H1 (cell line): ENCODE measurements at places on chromosomes 3 and 15. TPM values are rescaled to one million over a fixed set of nuclear protein-coding genes. Genes with fewer than 3 reads are reported as not detected.

DNA sequence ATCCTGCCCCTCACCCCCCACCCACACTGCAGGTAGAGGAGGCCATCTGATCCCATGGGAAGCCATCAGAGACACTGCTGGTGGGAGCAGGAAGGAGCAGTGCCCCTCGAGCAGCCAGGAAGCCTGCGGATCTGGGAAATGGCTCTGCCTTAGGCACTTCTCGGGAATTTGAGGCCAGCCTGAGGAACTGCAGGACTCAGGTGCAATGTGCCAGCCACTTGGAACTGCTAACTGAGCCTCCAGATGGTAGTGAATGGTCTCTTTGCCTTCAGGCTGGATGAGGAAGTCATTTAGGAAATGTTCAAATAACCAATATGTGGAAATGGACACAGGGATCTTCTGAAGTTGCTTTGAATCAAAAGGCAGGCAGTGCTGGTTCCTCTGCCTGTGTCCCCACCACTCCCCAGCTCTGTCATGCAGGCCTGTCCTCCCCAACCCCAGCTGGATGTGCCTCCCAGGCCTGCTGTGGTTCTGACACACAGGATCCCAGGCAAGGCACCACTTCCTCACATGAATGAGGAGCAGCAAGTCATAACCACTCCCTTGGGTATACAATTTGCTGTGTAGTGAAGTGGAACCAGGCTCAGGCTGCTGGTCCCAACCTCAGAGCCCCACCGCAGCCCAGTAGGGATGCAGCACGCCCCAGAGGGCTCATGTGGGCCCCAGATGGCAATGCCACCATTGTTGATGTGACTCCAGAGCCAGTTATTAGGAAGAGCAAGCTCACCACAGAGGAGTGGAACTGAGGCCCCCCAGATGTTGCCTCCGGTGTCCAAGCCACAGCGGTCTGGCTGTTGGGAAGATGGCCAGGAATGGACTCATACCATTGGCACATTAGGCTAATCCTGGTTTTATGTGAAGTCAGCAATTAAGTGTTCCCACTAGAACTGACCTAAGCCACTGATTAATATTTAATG is 46.5 kb upstream of the LIMD1 start:
- H3K27ac ChIP-seq, result no peak overlapping the region
- H3K4me1 ChIP-seq, result no peaks in the 10 kb centered on the region
- peaks cover 9% of the 10 kb centered on the region; the same call in 1 of the 2 replicates for H3K36me3 ChIP-seq
- H3K4me3 ChIP-seq, result no peak overlapping the region
- no peak for DNase-seq

GRCh38 chr3:12961697-12962036 is 111.6 kb downstream of the IQSEC1 start:
- H3K27me3 ChIP-seq, result no peaks in the 10 kb centered on the region
- no peak for DNase-seq
- H3K4me3 ChIP-seq, result no peak overlapping the region
- H3K27ac ChIP-seq, result no peak overlapping the region
- H3K4me1 ChIP-seq, result no peaks in the 10 kb centered on the region

- H3K4me3 ChIP-seq, result no peak overlapping the region
- no peaks in the 10 kb centered on the region for H3K36me3 ChIP-seq
- H3K27ac ChIP-seq, result no peak overlapping the region
- no peaks in the 10 kb centered on the region for H3K4me1 ChIP-seq
- no peak for DNase-seq
- H3K27me3 ChIP-seq, result no peaks in the 10 kb centered on the region
Observed at GRCh38 chr3:59782664-59783063, 732.8 kb upstream of the CFAP20DC start.

- H3K4me3 ChIP-seq, result no peak overlapping the region
- no peaks in the 10 kb centered on the region for H3K36me3 ChIP-seq
- H3K4me1 ChIP-seq, result 0 out of 2 replicates have a peak, but pooled peaks cover 2% of the 10 kb centered on the region
- no peaks in the 10 kb centered on the region for H3K27me3 ChIP-seq
- DNase-seq, result no peak
Observed at GRCh38 chr3:71441925-71442651, 141.4 kb downstream of the FOXP1 start.

Gene PTX3
- 1.2 and 1.4 TPM in 2 replicates for total RNA-seq

- DNase-seq, result no peak
- H3K4me3 ChIP-seq, result no peak overlapping the region
- no peaks in the 10 kb centered on the region for H3K36me3 ChIP-seq
- H3K4me1 ChIP-seq, result no peaks in the 10 kb centered on the region
- H3K27me3 ChIP-seq, result no peaks in the 10 kb centered on the region
- H3K27ac ChIP-seq, result no peak overlapping the region
Observed at GRCh38 chr3:137024348-137024747, 66.6 kb downstream of the IL20RB start.

Gene ARPIN
- 3.1 and 3.9 TPM in 2 replicates for total RNA-seq

Gene CPLX3
- not detected in 2 replicates for total RNA-seq

- H3K4me3 ChIP-seq, result no peak overlapping the region
- no peak overlapping the region for H3K27ac ChIP-seq
- no peaks in the 10 kb centered on the region for H3K4me1 ChIP-seq
- DNase-seq, result no peak
Observed at GRCh38 chr3:183046883-183047282, 52.4 kb downstream of the MCCC1 start.

Gene LRRIQ4
- total RNA-seq, result not detected in 2 replicates

DNA sequence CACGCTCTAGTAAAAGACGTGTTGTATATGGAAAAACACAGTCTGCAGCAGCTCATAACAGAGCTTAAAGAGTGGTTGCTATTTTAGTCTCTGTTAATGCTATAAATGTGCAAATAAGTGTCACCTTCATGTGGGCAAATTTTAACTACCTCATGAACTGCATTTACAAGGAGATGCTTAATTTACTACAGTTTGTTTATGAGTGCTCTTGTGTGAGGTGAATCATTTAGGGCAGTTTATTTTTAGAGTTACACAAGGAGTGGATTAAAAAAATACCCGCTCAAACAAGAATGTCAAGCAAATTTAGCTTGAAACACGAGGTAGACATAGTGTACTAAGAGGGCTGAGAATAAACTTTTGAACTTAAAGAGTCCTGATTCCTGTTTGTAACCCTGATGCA is 579.0 kb downstream of the MFSD1 start:
- H3K4me1 ChIP-seq, result no peaks in the 10 kb centered on the region
- DNase-seq, result no peak
- no peak overlapping the region for H3K27ac ChIP-seq
- H3K4me3 ChIP-seq, result no peak overlapping the region
